ENCODE measurements at places on chromosomes 13 and 19.

GRCh38 chr13:79647533-79647932 lies 166.6 kb downstream of the NDFIP2 start:
- no peak for DNase-seq

DNA sequence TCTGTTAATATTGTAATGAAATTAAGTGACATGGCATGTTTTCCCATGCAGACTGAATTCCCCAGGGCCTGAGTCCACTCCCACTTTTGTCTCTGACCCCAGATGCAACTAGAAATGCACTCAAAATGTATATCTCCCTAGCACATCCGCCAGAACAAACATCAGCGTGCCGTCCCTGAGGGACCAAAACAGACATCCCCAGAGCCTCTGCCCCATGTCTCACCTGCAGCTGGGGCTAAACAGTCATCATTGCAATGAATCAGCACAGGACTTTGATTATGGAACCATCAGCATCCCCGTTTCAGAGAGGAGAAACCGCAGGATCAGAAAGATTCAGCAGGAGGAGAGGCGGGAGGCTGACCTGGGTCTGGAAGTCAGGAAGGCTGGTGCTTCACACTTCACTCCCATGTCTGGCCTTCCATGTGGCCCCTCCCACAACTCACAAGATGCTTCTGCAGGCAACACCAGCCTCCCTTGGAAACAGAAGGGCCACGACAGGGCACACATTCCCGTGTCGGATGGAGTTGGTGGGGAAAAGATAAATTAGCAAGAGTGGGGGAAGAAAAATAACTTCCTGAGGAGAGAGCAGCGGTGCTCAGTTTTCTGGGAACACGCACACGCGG lies 130.6 kb upstream of the VSTM2B start:
- no peak for DNase-seq

GRCh38 chr13:91214031-91214430 lies 133.5 kb upstream of the MIR17HG start:
- no peak for DNase-seq

DNA sequence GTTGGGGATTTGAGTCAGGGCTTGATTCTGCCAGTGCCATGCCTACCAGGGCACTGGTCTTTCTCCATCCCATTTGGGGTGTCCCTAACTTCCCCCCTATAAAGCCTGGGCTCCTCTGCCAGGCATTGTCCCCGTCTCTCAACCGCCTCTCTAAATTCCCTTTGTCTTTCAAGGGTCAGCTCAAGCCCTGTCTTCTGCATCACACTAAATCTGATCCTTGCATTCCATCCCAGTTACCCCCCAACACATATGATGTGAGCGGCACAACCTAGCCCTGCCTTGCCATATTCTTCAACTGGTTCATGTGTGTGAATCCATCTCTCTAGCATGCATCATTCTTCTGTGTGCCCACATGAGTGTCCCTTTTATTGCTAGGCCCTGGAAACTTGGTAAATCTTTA lies 480.9 kb downstream of the ZNF536 start:
- no peak for DNase-seq

- DNase-seq, result no peak
Observed at GRCh38 chr13:59633290-59633689, 530.4 kb downstream of the DIAPH3 start.

DNA sequence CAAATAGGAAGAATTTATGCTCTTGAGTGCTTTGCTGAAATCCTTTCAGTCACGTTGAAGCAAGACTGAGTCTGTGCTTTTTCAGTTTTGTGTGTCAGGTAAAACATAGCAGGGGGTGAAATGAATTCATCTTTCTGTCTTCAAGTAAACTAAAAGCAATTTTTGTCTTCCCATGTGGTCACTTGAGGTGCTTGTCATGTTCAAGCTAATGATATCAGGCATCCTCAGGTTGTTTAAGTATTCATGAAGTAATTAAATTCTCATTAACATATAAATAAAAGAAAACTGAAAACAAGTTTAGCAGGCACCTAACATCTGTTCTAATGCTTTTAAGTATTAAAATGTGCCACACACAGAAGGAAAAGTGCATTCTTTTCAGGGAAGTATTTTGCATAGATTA lies 2701.3 kb downstream of the PCDH9 start:
- no peak for DNase-seq

GRCh38 chr19:13849991-13850909 lies 26.7 kb upstream of the NANOS3 start:
- peak; percentile 80 for DNase-seq

DNA sequence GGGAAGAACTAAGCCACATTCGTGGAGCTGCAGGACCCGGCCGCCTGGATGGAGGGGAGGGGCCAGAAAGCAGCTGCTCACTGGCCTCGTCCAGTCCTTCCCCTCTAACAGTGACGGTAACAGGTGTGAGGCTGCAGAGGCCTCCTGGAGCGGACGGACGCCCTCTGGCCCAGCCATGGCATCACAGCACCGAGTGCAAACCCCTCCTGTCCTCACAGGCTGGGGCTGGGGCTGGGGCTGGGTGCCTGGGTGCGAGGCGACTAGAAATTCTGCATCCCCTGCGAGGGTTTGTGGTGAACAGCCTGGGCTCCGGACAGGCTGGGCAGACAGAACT lies 3.6 kb downstream of the MICOS13 start:
- DNase-seq, result no peak

DNA sequence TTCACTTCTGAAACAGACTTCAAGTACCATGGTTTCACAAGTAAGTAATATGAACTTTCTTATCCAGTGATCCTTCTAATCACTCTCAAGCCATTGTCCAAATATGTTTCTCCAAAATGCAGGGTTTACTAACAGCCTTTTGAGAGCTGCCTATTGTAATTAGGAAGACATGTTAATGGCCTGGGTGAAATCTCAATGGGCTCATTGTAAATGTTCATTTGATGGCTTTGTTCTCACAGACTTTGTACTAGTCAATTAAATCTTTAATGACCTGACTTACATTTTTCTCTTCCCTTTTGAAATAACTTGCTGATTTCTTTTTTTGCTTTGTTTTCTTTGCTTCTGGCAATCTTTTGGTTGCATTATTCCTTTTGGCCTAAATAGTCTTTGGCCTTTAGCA lies 444.8 kb downstream of the LIG4 start:
- no peak for DNase-seq

DNA sequence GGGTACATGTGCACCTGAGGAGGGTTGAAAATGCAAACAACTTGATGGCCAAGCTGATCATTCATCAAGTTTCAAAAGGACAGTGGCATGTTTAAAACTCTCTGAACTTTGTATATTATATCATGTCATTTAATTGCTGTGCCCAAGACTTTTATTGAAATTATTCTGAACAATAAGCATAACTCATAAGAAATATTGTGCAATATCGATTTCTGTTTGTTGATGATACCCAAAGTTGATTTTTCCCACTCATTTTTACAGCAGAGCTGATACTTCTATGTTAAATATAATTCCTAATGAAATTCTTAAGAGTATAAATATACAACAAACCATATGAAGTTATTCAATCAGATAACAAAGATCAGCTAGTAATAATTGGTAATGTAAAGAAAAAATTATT lies 49.1 kb downstream of the PCDH17 start:
- no peak for DNase-seq

GRCh38 chr13:28466151-28466550 lies 28.8 kb downstream of the FLT1 start:
- no peak for DNase-seq

DNA sequence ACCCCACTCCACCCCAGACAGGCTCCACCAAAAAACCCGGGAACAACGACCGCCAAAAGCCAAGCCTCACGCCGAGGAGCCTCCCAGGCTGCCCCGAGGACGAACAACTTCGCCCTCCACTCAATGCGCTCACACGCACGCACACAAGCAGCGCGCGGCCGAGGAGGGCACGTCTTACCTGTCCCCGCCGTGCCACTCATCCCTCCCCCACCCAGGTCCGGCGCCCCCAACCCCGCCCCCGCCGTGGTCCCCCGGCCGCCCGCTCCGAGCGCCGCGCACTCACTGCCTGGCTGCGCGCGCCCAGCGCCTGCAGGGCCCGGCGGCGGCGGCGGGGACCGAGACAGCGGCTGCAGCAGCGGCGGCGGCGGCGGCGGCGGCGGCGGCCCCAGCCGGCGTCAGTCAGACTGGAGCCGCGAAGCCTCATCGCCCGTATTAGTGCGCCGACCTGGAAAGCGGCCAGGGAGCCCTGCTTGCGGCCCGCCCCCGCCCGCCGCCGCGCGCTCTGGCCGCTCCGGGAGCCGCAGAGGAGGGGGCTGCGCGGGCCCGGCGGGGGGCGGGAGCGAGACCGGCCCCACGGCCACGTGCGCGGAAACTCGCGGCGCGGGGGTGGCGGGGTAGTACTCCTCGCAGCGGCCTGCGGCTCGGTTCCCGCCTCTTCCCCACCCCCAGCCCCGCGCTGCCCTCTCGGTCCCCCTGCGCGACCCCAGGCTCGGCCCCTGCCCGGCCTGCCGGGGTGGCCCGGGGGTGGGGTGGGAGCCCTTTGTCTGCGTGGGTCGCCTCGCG lies at the start of gene SMAD9:
TSS of gene SMAD9 (minus strand) at position 406 of the 783 bp plus-strand sequence. CDS start 40,549 bp downstream, outside the sequence.
- DNase-seq, result peak; percentile 66

DNA sequence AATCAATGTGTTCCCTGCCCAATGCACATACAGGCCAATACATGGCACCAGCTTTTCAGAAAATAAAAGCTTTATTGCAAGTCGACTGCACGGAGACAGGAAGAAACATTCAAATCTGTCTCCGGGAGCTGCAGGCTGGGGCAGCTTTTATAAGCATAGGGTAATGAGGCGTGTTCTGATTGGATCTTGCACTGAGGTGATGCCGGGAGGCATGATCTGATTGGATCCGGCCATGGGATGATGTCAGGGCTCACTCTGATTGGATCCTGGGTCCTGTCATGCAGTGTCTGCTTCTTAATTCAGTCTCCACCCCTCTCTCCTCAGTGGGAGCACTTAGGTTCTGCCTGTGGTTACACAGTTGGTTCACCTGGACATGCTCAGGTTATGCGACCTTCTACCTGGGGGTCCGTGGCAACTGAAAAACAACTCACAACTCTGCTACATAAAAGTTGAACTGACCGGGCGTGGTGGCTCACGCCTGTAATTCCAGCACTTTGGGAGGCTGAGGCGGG lies 11.8 kb upstream of the FBN3 start:
- peak; percentile 68 for DNase-seq
